ENCODE measurements at places on chromosomes 16 and 17.
A peak's percentile ranks its signal among the peaks of the same experiment; 100 is the strongest.

DNA sequence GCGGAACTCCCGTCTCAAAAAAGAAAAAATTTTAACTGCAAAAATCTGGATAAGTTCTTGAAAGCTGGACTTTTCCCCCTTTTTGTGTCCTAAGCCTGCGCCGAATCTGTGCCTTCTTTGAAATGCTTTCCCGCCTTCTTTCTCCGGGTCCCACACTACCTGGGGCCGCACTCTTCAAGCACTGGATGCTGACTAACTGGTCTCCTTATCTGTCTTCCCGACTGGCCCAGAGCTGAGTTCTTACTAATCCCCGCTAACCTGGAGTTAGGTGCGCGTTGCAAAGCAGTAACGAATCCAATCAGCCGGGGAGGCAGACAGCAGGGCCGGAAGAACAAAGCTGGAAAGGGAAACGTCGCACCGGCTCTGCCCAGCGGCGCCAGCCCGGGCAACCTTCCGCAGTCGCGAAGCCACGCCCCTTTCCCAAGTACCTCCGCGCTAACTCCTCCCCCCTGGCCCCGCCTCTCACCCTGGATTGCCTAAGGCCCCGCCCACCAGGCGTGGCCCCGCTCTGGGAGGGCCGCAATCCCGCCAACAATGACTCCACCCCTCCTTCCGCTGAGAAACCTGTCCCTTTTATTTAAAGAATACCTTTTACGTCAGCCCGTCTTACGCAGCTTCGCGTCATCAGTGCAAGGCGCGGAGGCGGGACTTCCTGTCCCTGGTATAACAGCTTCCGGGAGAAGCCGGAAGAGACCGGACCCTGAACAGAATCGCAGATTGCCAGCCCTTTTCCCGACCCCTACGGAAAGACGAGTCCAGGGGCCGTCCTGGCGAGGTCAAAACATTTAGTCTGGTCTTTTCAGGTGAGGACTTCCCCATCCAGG is at the start of gene TMUB2:
TSS of gene TMUB2 (plus strand) at position 666 of the 824 bp plus-strand sequence. CDS start 737 bp downstream, outside the sequence.
- peak; percentile 99 for DNase-seq

DNA sequence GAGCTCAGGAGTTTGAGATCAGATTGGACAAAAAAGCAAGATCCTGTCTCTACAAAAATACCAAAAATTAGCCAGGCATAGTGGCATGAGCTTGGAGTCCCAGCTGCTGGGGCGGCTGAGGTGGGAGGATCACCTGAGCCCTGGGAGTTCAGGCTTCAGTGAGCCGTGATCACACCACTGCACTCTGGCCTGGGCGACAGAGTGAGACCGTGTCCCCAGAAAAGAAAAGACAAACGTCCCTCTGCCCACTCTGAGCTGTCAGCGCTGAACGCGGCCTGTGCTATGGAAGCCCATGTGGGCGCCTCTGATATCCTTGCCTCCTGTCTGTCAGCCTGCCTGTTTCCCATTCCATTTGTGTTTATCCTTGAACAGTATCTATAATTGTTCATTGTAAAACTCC is 50.7 kb downstream of the FOXK2 start:
- no peak for DNase-seq

DNA sequence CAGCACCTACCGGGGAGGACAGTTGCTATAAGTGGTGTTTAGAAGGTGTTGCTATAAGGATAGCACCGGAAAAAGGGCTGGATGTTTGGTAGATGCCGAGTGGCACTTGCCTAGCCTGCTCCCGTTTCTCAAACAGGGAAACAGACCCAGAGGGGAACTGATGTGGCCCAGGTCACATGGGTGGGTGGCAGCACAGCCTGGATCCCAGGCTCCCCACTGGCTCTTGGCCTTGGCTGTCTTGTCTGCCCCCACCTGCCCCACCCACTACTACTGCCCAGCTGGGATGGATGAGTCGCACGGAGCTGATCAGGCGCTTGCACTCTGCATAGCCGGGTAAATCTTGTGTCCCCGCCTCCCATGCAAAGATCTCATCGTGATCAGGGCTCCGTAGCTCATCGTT is 7.2 kb downstream of the SMTNL2 start:
- DNase-seq = peak; percentile 69

- peak; percentile 37 for DNase-seq
Measured at GRCh38 chr16:590188-590814, 435 bp downstream of the RAB40C start.

GRCh38 chr16:17229766-17230165 is 241.0 kb downstream of the XYLT1 start:
- no peak for DNase-seq

DNA sequence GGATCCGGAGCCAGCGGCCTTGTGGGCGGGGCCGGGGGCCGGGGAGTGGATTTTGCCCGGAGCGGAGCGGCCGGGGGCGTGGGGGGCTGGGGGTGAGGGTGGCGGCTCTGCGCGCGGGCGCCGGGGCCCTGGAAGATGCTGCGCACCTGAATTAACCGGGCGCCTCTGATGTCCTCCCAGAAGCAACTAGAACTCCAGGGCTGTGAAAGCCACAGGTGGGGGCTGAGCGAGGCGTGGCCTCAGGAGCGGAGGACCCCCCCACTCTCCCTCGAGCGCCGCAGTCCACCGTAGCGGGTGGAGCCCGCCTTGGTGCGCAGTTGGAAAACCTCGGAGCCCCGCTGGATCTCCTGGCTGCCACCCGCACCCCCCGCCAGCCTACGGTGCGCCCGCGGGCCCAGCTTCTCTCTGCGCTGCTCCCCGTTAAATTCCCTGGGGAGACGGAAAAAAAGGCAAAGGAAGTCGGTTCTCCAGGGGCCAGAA is 549 bp downstream of the SLC26A11 start:
- DNase-seq = no peak

DNA sequence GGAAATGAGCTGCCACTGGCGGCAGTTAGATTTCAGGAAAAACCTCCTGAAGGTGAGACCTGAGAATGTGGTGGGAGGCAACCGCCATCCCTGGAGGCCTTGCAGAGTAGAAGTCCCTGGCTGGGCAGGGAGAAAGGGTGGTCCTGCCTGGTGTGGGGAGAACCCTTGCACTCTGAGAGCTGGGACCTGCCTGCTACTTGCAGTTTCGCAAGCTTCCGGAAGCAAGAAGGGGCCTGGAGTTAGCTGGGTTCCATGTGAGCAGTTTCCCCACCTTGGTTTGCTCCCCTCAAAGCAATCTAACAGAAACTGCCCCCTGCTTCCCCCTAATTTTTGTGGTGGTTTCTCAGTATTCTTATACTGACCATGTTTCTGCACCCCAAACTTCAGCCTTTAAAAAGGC is 6.5 kb downstream of the ZNF629 start:
- DNase-seq = no peak

- DNase-seq = no peak
Measured at GRCh38 chr17:47735536-47736011, 2.5 kb downstream of the TBX21 start.

GRCh38 chr16:35134471-35134870 is 1675.1 kb downstream of the TP53TG3F start:
- DNase-seq = no peak

DNA sequence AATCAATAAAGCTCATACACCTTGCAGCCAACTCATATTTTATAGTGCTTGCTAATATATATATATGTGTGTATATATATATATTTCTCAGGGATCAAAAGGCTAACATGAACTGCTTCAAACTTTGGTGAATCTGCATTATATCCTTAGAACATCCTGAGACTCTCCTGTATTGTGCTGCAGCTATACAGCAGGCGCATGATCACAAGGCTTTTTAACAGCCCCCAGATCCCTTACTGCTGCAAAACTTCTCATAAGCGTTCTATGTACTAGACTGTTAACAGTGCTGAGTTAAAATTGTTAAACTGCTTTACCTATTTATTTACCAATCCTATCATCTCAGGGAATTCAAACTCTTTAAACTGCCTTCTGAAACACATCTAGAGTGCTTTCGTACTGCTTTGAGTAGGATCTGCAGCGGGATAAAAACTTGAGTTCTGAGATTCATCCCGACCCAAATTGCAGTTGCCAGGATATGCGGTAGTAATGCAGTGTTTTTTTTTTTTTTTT is 1.3 kb downstream of the GPATCH8 start:
- peak; percentile 16 for DNase-seq

DNA sequence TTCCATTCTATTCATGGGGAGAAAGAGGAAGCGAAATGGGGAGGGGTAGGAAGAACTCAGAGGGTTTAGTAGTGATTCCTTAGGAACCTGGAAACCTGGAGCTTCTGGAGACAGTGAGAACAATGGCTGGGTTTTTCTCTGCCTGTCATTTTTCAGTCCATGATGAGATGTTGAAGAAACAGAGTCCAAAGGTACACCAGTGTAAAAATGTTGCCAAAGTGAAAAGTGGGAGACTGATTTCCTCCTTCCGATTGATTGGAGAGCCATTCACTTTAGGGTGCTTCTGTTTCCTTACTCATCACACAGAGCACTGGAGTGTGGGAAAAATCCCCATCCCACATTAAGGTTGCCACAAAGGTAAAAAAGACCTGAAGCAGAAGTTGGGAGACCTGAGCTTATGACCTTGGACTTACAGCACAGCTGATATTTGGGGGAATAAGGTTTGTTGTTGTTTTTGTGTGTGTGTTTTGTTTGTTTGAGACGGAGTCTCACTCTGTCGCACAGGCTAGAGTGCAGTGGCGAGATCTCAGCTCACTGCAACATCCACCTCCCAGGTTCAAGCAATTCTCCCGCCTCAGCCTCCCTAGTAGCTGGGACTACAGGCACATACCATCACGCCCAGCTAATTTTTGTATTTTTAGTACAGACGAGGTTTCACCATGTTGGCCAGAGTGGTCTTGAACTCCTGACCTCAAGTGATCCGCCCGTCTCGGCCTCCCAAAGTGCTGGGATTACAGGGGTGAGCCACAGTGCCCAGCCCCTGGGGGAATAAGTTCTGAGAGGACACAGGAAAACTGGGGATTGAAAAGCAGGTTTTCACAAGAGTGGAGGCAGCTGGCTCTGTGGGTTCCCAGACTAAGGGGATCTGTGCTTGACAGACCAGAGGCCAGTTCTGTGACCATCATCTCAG is 1.4 kb upstream of the DHX8 start:
- DNase-seq = no peak

DNA sequence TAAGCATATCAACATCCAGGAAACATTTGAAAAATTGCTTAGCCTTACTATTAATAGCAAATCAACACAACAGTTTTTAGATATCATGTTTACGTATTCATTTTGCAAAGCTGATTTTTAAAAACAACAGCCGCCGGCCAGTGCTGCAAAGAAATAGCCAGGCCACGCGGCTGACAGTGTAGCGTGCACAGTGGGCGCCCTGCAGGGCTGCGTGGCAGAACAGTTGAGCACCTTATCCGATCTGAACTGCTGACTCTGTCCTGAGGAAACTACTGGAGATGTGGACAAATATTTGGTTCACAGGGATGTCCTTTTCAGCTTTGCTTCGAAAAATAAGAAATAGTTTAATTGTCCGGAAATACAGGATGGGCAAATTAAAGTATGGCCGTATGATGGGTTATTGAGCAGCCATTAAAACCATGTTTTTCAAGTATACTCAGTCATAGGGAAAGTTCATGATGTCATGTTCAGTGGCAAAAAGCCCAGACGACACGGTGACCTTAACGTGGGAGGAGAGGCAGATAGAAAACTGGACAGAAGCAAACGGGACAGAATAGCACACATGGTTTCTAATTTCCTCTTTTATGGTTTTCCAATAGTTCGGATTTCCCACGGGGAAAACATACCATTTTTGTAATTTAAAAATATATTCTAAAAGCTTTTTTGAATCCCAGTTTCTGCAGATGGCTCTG is 52.4 kb upstream of the ENDOV start:
- peak; percentile 83 for DNase-seq

GRCh38 chr16:69465083-69465721 is 40.8 kb downstream of the CYB5B start:
- DNase-seq = peak; percentile 78

DNA sequence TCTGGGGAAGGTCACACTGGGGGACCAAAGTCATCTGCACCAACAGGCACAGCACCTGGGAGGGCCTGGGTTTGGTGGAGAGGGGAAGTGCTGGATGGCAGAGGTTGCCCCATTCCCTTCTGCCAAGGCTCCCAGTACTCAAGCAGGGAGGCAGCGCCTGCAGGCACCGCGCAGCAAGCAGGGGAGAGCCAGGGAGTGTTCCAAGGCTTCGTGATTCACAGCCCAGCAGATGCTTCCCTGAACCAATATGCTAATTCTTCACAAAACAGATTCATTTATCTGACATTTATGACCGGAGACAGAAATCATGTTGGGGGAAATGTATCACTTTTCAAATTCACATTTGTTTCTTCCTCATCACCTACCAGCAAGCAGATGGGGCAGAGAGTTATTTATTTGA is 13.4 kb upstream of the CDH5 start:
- DNase-seq = no peak

- peak; percentile 4 for DNase-seq
Measured at GRCh38 chr17:1830288-1830687, 483 bp downstream of the RPA1 start.

- DNase-seq = no peak
Measured at GRCh38 chr17:1995907-1996799, 29.0 kb downstream of the RTN4RL1 start.

- DNase-seq = peak; percentile 90
Measured at GRCh38 chr16:56610017-56610608, 1.7 kb downstream of the MT2A start.

- DNase-seq = no peak
Measured at GRCh38 chr17:36720131-36720530, 118.7 kb downstream of the MRM1 start.

- DNase-seq = no peak
Measured at GRCh38 chr17:34663714-34664113, 84.3 kb downstream of the TMEM132E start.

DNA sequence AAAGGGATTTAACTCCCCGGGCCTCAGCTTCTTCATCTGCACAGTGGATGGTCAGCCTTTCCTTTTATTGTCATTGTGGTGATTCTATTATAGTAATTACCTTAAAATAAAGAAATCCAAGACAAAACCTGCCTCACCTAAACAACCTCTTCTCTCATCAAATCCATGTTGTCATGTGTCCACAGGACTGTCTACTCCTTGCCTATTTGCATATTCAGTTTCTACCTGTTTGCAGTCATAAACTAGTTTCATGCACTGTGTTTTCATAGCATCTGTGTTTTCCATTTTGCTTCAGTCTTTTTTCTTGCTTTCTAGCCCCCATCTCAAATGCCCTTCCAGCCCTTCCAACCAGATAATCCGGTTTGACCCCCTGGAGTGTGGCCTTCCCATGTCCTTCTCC is 44.3 kb upstream of the CPNE2 start:
- DNase-seq = no peak

- no peak for DNase-seq
Measured at GRCh38 chr17:7119314-7119713, 4.7 kb upstream of the ASGR2 start.

- peak; percentile 75 for DNase-seq
Measured at GRCh38 chr17:7838090-7839075, 4.4 kb downstream of the KDM6B start.

GRCh38 chr17:59124665-59125064 is 18.0 kb upstream of the TRIM37 start:
- DNase-seq = no peak

All from fibroblast of lung (primary cell).